CD8-positive, alpha-beta T cell (primary cell): ENCODE measurements at places on chromosomes 16 and 17. TPM values are rescaled to one million over a fixed set of nuclear protein-coding genes. Genes with fewer than 3 reads are reported as not detected.
A peak's percentile ranks its signal among the peaks of the same experiment; 100 is the strongest.

GRCh38 chr17:72766761-72767356, 325.6 kb downstream of the SLC39A11 start:
- no peak for DNase-seq

DNA sequence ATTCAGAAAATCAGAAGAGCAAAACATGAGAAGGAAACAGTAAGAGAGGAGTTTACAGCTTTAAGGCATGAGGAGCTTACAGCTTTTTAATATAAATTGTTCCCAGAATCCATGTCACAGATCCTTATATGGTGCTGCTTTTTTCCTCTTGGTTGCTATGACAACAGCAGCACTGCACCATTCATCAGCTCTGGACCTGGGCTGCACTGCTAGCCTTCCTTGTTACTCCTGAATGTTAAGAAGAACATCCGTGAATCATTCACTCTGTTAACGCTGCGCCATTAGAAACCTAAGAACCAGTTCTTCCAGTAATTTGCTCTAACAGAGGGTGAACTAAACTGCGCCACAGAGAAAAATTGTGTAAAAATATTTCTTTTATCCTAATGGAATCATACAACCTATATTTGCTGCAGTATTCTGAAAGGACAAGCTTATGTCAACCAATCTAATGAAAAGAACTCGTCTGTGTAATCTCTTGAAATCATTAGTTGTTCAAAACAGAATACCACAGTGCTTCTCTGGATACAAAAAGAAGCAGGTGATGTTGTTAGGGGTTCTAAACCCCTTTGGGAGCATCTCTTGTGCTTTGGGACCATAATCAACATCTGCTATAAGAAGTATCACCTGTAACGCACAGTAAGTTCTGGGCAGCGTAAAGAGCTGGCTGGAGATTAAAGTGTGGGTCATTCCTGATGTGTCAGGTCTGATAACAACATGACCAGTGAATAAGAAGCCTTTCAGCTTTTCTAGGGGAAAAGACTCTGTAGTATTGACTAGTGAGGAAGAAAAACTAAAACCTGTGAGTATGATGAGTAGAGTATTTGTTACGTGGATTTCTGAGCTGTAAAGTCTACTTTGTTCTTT, 151.2 kb downstream of the TANC2 start:
- DNase-seq, result no peak

DNA sequence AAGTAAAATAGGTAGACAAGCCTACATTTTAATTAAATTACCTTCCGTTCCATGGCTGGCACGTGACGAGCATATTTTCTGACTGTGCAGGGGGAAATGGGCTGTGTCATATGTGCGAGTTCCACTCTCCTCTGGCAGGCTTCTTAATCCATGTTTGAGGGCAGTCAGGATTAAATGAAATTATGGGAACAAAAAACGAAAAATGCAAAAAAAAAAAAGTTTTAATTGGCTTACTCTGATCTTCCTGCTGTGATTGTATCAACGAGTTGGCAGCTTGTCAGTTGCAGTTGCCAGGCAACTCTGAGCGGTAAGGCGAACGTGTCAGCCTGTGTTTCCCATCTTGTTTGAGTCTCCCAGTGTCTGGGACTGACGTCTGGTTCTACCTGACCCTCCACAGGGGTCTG, 302.9 kb upstream of the XYLT1 start:
- DNase-seq, result no peak

DNA sequence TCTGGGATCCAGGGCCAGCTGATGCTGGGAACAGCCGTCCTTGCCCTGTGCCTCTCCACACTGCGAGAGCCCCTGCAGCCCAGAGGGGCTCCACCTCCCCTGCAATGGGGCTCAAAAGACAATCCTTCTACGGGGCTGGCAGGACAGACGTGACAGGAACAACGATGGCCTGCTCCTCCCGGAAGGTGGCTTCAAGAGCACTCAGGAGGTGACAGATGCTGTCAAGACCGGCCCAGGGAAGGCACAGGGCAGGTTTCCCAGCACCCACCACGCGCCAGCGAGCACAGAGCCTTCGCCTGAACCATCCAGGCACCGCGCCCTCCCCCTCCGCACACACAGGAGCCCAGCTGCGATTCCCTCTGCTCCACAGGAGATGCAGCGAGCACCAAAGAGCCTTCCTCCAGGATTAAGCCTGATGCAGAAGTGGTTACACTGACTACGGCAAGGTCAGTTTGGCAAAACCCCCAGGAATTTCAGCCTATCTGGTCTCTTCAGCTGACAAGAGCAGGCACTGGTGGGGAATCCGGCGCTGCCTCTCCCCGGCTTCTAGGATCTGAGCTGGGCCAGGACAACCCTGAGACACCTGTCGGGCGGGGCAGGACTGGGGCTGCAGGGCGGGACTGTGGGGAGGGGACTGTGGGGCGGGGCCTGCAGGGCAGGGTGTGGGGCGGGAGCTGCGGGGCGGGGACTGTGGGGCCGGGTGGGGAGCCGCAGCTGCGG, 103.4 kb downstream of the ZNF778 start:
- DNase-seq, result peak; percentile 14

DNA sequence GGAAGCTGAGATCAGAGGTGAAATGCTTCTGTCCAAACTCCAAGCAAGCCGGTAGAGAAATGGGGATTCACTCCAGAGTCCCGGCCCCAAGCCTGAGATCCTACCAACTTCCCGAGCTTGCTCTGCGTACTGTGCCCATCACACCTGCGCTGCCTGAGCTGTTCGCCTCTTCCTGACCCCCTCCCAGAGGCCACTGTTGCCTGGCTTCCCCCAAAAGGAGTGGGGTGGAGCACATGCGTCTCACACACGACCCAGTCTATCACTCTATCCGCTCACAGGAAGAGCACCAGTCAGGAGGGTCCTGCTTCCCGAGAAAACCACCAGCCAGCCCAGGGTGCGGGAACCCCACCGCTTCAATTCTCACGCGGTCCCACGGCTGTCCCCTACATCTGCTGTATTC, 13.5 kb upstream of the C16orf95 start:
- DNase-seq, result no peak

GRCh38 chr16:15653227-15653626, 3.2 kb downstream of the NDE1 start:
- no peak for DNase-seq

- no peak for DNase-seq
Measured at GRCh38 chr16:13158427-13158826, 257.0 kb downstream of the SHISA9 start.

DNA sequence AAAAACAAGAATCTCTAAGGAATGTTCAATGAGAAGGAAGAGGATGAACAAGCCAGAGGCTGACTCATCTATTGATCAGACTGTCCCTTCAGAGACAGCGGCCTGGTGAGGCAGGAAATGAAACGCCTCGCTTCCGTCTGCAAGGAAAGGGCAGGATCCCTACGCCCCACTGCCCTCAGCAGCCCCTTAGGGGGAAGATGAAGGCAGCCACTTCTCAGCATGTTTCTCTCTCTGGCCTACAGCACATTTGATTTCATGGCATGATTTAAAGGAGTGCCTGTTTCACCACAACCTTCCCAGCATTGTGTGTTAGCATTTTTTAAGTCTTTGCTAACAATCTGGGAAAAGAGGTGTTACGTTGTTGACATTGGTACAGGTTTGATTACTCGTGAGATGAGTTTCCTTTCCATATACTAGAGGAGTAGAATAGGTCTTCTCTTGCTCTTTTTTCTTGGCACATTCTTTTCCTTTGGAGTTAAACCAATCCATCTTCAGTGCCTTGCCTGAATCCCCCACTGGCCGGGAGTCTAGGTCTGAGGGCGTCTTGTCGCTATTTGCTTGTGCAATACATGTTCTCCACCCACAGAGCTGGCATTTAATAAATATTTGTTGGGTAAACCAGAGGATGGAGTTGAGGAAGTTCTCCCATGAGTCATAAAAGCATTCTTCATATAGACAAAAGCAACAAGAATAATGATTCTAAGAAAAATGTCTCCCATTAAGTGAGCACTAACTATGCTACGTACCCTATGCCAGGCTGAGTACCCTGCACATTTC, 47.4 kb downstream of the RBFOX3 start:
- no peak for DNase-seq

GRCh38 chr17:54971147-54971546, 2.6 kb downstream of the STXBP4 start:
- DNase-seq, result no peak

GRCh38 chr17:42773290-42774035, at the start of gene VPS25:
TSS of gene VPS25 (plus strand) at chr17:42773449. CDS start at chr17:42773476, 27 bp downstream.
- peak; percentile 84 for DNase-seq

- DNase-seq, result no peak
Measured at GRCh38 chr17:3546997-3547396, 10.6 kb downstream of the TRPV3 start.

GRCh38 chr16:86901483-86901882, 323.1 kb downstream of the FOXL1 start:
- no peak for DNase-seq

GRCh38 chr17:33888455-33888854, 366.6 kb upstream of the CCL2 start:
- no peak for DNase-seq

DNA sequence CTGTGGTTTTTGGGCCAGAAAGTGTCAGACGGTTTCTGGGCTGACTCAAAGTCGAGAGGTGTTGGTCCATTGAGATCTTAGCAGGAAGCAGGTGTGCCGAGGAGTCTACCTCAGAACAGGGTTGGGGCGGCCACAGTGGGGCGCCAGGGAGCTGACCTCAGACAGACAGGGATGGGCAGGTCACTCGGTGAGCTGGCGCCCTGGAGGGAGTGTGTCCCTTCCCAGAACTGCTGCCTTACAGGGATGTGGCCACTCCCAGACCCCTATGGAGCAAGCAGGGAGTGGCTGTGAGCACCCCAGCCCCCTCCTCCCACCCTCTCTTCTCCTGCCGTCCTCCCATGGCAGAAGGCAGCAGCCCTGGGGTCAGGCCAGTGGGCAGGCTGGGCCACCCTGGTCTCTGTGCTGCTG, 14.0 kb upstream of the DPEP1 start:
- DNase-seq, result peak; percentile 59

- no peak for DNase-seq
Measured at GRCh38 chr17:7208027-7208571, 11.5 kb downstream of the DLG4 start.

- DNase-seq, result no peak
Measured at GRCh38 chr16:1953734-1954133, 755 bp downstream of the RPL3L start.

DNA sequence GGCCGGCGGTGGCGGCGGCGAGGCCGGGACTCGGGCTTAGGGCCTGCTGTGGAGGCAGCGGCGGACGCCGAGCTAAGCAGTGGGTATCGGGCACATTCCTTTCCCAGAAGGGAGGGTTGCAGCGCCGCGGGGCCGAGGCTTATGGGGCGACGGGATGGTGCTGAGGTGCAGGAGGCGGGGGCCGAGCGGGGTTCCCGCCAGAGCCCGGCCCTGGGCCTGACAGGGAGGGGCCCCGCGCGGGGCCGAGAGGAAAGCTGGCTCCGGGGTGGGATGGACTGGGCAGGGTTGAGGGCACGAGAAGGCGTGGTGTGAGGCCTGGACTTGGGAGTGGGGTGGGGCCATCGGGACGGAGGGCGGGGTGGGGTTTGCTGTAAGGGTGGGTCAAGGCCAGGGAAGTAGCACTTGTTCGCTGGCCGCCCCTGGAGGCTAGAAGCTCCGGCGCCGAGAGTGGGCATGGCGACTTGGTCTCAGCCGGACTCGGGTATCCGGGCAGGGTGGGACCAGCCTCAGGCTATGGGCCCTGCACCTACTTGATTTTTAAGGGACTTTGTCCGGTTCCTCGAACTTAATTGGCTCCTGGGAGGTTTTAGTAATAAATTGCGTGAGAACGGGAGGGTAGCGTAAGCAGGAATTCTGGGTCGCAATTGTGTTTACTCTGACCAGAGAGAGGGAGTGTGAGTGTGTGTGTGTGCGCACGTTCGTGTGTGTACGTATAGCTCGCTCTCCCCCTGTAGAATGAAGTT, 396 bp downstream of the NFE2L1 start:
- peak; percentile 53 for DNase-seq

- no peak for DNase-seq
Measured at GRCh38 chr16:11452746-11453389, 107.6 kb downstream of the RMI2 start.

- DNase-seq, result no peak
Measured at GRCh38 chr16:71895679-71896365, 491 bp downstream of the IST1 start.

DNA sequence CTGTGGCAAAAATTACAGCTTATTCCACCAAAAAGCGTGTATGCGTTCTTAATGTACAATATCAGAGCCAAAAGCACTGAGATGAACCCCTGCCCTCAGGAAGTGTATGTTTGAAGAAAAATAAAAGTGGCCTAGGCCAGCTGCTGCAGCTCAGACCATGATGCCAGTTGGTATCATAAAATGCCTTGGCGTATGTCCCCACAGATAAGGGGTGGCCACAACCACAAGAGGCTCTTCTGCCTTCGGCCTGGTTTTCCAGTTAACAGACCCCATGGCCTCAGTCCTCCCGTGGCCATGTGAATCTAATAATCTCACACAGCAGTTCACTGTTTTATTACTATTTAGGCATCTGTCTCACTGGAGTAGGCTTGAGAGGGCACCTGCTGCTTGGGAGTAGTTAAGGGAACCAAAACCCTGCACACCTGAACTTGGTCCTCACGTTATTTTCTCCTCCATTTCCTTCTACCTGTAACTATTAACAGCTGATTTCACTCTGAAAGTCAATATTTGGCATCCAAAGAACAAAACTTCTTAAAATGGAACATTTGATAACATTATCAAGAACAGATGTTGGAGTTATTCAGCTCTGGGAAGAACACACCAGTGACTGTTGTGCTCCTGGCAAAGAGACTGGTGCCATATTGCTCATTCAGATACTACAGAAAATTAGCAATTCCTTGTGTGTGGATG, 34.8 kb upstream of the ERN1 start:
- no peak for DNase-seq

DNA sequence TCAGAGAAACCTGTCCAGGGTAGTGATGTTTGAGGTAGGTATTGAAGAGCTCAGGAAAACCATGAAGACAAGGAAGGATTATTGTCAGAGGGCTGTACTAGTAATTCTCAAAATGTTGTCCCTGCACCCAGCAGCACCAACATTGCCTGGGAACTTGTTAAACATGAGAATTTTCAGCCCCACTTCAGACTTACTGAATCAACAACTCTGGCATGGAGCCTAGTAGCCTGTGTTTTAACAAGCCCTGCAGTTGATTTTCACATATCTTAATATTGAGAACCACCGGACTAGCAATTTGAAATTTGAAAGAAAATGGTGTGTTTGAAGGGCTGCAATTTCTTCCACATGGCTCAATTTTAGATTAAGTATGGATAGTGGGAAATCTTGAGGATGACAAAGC, 2.8 kb upstream of the KIF2B start:
- no peak for DNase-seq

GRCh38 chr16:31568577-31569359, 41.1 kb downstream of the AHSP start:
- no peak for DNase-seq

GRCh38 chr17:78493450-78493849, 83.7 kb downstream of the DNAH17 start:
- no peak for DNase-seq

GRCh38 chr17:72030067-72030899, 90.5 kb upstream of the SOX9 start:
- DNase-seq, result peak; percentile 12

GJD3 gene
- total RNA-seq, result not detected

MMD gene
- total RNA-seq, result 28.2 TPM

MYH13 gene
- not detected for total RNA-seq

SOX15 gene
- not detected for total RNA-seq

ASIC2 gene
- total RNA-seq, result not detected

CSH1 gene
- total RNA-seq, result not detected

FBXW10 gene
- total RNA-seq, result not detected

GSDMA gene
- total RNA-seq, result 0.78 TPM

PIGQ gene
- 25.9 TPM for total RNA-seq

AOC2 gene
- 2.8 TPM for total RNA-seq

KRT9 gene
- not detected for total RNA-seq

HS3ST4 gene
- total RNA-seq, result not detected
